ENCODE measurements at places on chromosomes 2 and 18.
A peak's percentile ranks its signal among the peaks of the same experiment; 100 is the strongest.

DNA sequence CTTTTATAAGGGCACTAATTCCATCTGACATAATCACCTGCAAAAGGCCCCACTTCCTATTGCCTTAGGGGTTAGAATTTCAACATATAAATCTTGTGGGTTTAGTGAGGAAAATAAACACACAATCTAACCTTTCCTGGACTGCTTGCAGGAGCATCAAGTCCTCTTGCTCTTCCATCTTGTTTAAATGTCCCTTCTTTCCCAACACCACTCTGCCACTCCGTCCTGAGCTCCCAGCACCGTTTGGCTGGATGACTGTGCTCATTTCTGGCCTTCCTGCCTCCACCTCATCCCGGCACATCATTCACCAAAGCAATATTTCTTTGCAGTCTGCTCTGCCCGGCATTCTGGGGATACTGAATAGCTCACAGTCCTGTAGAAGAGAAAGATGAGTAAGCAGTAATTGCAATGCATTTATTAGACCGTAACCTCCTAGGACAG is 247.8 kb downstream of the BCL2 start:
- DNase-seq = no peak

- peak; percentile 24 for DNase-seq
Observed at GRCh38 chr18:48913201-48913600, 37.6 kb downstream of the SMAD7 start.

DNA sequence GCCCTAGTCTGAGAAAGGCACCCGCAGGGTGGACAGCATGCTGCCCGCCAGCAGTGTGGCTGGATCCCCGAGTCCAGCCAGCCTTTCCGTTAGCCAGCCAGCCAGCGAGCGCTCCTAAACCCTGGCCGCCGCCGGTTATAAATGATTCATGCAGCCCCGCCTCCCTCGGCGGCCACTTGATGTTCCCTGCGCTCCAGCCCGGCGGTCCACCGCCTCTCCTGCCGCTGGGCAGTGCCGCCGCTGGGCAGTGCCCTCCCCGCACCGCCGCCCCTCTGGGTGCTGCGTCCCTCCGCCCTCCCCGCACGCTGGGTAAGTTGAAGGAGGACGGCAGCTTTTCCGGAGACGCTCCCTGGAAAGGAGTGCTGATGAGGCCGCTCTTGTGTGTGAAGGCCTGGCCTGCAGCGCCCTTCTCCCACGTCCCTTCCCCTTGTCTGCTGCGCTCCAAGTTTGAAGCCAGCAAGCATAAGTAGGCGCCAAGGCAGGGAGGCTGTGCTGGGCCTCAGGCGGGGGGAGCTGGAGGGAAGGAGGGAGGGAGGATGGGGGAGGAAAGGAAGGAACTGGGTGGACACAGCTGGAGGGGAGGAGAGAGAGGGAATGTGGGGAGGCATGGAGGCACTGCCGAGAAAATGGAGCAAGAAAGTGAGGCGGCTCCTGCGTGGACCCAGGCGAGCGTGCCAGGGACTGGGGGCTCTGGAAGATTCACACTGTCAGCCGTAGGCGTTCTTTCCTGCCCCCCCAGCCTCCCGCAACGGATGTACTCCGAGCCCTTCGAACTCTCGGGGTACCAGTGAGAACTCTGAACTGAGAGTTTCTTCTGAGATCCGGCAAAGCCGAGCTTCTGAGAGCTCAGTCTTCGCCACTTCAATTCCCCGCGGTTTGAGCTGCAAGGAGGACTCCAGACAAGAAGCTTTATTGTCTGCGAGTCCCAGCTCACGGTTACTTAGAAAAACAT is 131.9 kb downstream of the GLI2 start:
- DNase-seq = no peak

DNA sequence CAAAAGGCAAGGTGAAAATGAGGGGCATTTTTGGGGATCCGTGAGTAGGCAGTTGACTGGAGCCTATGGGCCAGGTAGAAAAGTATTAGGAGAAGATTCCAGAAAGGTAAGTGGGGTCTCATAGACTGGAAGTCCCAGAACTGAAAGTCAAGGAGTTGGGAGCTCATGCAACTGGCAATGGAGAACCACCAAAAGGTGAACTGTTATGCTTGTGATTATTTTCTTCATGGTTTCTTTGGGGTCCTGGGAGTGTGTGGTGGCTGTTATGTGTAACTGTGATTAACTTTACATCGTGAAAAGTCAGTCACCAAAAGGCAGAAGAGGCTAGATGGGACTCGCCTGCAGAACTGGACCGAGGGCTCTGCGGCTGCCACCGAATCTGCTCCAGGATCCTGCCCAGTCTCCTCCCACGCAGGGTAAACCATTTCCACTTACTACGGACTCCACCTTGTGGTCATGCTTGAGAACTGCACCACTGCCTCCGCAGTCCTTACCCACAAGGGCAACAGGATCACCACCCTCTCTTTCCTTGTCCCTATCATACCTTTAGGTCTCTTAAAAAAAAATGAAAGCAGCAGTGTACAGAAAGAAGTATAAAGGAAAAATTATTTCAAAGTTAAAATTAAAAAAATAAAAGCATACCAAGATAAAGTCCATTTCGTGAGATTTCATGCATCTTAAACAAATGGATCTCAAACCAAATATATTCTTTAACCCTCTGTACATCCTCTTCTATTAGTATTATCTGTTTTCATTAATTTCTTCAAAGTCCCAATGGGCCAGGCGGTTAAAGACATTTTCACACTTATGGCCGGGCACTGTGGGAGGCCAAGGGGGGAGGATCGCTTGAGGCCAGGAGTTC is 15.6 kb upstream of the CEP68 start:
- peak; percentile 59 for DNase-seq

DNA sequence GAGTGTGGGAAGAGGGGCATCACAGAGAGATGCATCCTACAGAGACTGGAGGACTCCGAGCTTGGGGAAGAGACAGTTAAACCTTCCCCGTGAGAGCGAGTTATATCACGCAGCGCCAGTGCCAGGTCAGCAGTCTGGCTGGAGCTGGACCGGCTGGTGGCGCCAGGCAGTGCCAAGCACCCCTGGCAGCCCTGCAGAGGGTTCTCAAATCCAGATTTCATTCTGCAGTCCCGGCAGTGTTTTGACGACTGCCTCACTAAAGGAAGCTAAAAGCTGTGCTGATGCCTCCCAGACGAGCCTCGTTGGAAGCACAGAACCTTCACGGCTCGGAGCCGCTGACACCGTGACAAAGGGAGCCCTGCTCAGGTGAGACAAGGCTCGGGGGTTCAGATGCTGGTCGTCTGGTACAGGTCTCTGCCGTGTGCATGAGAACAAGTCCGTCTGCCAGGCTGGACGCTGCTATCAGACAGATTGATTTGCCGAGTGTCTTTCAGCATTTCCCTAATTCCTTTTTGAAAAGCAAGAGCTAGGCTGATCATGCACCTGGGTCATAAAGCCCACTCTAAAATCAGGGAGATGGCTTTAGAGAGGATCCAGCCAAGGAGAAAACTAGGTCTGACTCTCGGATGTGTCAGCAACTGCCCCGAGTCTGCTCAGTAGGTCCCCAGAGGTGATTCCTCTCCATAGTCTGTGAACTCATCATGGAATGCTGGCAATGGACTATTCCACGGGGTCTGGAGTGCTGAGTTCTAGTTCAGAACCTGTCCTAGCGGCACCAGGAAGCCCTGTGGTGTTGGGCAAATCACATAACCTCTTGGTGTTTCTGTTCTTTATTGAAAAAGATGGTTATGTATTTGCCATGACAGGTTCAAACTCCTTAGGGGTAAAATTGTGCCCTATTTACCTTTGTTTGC is 240.6 kb downstream of the SOX11 start:
- no peak for DNase-seq

DNA sequence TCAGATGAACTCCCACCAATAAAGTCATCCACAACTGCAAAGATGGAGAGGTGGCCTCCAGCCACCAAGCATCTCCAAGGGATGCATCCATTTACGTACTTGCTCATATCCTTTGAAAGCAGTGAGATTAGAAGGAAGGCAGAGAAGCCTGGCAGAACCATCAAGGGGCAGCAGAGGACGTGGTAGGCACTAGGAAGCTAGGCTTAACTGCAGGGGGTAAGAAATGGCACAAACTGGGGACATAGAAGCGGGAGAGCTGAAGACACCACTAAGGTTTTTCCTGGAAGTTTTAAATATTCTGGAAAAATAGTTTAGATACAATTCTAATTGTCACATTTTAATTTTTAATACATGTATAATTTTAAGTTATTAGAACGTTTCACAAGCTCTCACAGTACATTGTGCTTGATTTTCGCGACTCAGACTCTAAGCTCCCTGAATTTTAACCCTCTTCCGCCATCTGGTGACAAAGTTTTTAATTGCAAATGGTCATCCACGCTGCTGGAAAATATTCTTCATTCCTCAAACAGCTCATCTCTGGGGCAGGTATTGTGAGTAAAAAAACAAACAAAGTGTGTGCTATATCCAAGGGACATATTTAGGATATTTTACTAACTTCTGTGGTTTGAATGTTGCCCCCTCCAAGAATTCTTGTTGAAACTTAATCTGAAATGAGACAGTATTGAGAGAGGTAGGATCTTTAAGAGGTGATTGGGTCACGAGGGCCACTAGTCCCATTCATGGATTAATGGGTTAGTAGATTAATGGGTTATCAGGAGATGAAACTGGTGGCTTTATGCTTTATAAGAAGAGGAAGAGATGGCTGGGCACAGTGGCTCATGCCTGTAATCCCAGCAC is 1.6 kb upstream of the PSTPIP2 start:
- no peak for DNase-seq

- DNase-seq = no peak
Observed at GRCh38 chr2:62175728-62176127, 20.2 kb upstream of the B3GNT2 start.

DNA sequence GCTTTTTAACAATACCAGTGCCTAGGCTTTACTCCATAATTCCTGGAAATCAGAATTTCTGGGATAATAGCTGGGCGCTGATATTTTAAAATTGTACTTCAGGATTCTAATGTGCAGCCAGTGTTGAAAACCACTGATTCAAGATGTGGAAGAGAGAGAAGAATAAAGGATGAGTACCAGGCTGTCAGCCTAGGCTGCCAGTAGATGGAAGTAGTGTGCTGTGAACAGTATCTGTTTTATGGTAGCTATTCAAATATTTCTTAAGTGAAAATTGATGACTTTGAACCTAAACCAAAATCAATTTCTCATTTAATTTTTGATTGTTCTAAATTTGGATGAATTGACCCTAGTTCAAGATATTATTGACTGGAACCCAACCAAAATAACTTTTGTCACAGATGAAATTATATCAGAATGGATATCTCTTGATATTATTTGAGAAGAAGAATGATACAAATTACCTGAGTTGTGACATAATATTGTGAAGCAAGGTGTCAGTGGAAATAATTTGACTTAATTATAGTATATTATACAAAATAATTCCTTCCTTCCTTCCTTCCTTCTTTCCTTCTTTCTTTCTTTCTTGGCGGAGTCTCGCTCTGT is 88.0 kb downstream of the COMMD1 start:
- DNase-seq = peak; percentile 53

DNA sequence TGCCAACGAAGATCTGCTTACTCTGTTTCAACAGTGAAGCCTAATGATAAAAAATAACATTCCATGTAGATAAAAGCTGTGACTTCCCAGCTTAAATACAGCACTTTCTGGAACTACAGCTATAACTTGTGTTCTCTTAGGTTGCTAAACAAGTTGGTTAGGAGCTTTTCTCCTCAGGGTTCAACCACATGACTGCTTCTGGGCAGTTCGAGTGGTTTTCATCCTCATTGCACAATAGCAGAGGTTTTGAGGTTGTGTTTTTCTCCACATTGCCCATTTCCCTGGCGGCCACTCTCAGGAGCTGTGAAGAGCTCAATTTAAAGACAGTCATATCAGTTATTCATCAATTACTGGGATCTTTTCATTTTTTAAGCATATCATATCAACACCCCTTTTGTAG is 102.2 kb upstream of the CYP1B1 start:
- DNase-seq = no peak

GRCh38 chr18:23752796-23753195 is 63.5 kb downstream of the LAMA3 start:
- no peak for DNase-seq

DNA sequence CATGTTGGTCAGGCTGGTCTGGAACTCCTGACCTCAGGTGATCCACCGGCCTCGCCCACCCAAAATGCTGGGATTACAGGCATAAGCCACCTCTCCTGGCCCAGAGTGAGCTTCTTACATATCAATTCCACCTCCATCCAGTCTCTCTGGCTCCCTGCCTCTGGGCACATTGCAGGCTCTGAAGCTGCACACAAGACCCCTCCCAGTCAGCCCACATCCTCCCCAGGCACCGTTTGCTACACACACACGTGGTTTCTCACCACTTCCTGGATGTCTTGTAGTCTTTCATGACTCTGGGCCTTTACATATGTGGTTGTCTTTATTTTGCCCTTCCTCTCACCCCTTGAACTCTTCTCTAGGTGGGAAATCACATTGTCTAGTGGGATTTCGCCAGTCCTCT is 64.0 kb upstream of the CABLES1 start:
- peak; percentile 91 for DNase-seq

DNA sequence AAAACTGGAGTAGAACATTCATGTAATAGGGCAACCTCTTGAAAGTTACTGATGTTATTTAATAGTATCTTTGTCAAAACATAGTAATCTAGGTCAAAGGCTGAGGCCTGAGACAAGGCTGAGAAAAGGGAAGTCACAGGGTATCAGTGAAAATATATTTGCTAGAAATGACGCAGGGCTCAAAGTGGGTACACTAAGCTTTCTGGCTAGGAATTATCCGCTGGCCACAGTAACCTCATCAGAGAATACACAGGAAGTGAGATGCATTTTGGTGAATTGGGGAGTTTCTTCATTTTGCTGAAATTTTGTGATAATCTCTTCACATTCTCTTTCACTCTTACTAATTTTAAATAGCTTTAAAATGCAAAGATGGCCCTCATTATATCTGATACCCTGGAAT is 206.8 kb downstream of the OTX1 start:
- peak; percentile 6 for DNase-seq

DNA sequence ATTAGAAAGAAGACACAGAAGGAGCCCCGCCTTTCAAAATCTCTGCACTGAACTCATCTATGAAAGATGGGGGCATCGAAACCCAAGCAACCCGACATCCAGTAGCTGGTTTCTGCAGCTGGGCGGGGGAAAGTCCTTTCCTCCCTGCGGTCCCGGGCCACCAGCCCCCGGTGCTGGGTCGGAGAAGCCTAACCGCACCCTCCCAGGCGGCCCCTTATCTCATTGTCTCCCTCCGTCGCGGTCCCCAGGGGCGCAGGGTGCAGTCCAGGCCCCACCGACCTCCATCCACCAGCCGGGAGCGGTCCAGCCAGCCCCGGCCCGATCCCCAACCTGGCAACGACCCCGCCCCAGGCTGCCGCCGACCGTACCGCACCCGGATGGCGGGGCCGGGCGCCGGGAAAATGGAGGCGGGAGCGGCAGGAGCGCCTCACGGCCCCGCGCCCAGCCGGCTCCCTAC is 452 bp downstream of the RAPH1 start:
- DNase-seq = peak; percentile 35

DNA sequence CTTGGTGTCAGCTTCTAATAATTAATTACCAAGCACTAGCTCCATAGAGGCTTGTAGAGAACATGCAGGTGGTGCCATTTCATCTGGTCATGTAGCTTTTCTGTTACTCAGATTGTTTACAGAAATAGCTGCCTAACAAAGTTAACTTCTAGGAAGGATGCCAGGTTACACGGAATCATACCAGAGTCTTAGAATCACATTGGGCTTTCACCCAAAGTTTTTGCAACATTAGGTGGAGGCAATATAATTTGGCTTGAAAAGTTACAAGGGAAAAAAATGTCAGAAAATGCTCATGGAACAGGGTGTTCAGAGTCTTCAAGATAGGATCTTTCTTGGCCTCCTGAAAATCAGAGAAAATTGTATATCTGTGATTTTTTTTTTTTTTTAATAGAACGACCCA is 135.6 kb downstream of the ARHGAP15 start:
- DNase-seq = no peak

GRCh38 chr2:64655018-64655664 is 1.4 kb upstream of the SERTAD2 start:
- DNase-seq = no peak
